ENCODE measurements at places on chromosomes 6 and 20.
A peak's percentile ranks its signal among the peaks of the same experiment; 100 is the strongest.

DNA sequence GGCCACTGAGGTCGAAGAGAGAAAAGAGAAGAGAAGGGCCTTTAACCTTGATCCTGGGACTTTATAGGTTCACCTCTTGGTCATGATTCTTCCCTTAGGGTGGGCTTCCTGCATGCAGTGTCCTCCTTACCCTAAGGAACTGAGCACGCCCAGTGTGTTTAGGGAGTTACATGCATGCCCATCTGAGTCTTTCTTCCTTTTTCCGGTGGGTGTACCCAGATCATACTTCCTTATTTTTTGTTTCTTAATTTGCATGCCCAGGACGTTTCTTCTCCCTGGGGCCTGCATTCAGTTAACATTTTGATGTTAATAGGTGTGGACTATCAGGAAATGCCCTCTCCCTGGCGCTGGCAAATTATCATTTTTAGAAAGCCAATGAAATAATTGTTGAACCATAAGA lies 91.5 kb downstream of the HTR1B start:
- no peak for DNase-seq

- no peak for DNase-seq
Measured at GRCh38 chr6:65135567-65135966, 571.5 kb downstream of the EYS start.

DNA sequence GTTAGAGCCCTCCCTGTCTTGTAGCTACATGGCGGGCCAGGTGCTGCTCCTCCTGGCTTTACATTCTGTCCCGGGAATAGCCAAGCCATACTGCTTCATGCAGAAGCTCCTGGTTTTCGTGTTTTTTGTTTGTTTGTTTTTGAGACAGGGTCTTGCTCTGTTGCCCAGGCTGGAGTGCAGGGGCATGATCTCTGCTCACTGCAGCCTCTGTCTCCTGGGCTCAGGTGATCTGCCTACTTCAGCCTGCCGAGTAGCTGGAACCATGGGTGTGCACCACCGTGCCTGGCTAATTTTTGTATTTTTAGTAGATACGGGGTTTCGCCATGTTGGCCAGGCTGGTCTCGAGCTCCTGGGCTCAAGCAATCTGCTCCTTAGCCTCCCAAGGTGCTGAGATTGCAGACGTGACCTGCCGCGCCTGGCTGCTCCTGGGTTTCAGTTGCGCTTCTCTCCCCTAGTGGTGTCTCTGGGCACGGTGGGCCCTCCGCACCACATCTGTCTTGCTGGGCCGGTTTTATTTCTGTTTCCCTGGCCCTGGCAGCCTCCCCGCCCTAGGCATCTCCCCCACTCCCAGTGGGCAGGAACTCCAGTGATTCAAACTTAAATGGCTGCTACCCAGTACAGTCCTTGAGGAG lies 12.9 kb downstream of the CDYL start:
- peak; percentile 52 for DNase-seq

DNA sequence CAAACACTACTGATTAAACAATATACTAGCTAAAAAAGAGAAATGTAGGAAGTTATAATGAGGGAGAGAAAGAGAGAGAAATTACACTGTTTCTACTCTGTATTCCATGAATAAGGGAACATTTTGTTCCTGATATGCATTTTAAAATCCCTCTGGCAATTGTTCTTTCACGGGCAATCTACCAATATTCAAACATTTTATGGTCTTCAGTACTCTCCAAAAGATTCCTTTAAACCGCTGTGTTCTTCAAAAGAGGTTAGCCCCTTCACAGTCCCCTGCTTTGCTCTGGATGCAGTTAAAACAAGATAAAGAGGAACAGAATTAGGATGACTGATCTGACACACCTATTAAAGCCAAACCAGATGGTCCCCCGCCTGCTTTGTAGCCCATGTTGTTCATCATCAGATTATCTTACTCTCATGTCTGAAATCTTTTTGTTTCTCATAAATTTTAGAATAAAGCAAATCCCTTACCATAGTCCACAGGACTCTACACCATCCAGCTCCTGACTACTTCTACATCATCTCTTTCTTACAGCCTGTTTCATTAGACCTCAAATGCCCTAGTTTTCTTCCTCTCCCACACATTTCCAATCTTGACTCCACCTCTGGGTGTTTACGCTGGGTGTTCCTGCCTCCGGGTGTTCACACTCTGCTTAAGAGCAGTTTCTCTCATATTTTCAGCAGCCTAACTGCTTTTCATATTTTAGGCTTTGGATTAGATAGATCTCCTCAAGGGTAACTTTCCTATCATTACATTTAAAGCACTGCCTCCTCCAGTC lies 399.7 kb downstream of the COL12A1 start:
- no peak for DNase-seq

DNA sequence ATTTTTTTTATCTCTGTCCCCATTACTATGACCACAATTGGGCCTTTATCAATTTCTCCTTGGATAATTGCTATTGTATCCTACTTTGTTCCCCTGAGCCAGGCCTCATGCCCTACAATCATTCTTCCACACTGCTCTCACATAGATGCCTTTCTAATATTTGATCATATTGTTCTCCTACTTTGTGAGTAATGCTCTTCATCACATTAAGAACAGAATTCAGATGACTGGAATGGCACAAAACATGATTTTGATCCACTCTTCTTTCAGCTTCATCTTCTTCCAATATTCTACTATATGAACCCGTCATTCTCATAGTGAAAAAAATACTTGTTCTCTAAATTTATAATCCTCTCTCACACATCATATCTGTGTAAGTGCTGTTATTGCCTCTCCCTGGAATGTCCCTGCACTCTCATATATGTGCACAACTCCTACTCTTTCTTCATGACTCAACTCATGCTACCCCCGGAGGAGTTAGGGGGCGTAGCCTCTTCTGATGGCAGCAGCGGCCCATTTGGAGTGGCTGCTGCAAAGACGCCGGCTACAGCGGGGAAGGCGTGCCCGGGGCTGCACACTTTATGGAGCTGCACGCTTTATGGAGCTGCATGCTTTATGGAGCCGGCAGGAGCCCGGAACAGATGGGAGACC lies 25.3 kb upstream of the HACE1 start:
- peak; percentile 14 for DNase-seq

- no peak for DNase-seq
Measured at GRCh38 chr20:10513931-10514575, 78.9 kb downstream of the SLX4IP start.

DNA sequence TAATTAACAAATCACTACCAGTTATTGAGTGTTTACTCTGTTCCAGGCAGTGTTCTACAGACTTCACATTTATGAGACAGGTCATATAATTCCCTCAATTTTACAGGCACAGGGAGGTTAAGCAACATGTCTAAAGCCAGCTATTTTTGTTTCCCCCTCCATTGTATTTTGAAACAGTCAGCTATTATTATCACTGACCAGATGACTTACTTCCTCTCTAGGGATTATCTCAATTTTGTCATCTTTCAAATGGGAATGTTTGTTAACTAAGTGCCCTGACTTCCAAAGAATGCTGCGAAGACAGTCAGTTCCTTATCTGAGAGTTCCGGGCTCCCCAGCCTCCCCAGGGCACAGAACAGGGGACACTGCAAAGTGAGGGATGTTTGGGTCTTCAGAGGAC lies 5.6 kb upstream of the CNPY3 start:
- no peak for DNase-seq

DNA sequence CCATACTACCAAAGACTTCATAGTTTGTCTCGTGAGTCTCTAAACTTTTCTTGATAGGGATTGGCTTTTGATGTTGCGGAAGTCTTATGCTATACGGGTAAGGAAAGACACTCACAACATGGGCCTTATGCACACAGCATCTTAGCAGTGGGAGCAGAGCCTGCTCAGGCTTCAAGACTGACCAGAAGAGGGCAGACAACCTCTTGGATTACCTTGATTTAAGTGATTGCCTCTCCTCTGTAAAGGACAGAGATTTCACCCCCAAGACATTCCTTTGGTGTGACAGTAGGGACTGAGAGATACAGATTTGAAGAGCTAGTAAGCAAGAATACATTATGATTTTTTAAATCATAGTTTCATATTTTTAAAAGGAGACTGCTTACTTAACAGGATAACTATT lies 71.0 kb upstream of the SAMD3 start:
- DNase-seq: peak; percentile 49

DNA sequence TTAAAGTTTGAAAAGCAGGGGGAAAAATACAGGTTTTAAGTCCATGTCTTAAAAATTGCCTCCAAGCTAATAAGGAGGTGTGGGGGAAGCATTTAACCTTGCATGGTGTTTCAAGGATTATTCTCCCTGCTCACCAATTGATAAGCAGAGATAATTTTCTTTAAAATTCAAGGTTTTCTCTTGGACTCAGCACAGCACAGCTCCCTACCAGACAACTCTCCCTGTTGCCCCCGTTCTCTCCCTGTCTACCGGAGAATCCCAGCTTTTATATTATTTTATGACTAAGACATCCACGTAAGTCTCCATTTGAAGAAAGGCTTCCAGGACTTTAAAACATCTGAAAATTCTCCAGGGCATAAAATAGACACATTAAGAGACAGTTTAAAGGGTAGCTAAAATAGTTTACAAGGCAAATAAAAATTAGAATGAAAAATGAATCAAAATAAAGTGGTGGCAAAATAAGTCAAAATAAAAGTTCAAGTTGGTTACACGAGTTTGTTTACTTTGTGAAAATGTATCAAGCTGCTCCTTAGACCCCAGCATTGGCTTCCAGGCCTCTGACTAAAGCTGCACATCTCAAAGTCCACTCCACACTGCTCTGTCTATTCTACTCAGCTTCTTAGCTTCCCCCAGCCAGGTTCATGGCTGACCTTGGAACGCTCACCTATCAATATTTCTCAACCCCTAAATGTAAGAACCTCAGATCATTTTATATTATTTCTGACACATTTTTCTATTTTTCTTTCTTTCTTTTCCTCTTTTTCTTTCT lies 188.6 kb upstream of the PLCB4 start:
- no peak for DNase-seq

- no peak for DNase-seq
Measured at GRCh38 chr20:51434026-51434425, 108.5 kb downstream of the NFATC2 start.

DNA sequence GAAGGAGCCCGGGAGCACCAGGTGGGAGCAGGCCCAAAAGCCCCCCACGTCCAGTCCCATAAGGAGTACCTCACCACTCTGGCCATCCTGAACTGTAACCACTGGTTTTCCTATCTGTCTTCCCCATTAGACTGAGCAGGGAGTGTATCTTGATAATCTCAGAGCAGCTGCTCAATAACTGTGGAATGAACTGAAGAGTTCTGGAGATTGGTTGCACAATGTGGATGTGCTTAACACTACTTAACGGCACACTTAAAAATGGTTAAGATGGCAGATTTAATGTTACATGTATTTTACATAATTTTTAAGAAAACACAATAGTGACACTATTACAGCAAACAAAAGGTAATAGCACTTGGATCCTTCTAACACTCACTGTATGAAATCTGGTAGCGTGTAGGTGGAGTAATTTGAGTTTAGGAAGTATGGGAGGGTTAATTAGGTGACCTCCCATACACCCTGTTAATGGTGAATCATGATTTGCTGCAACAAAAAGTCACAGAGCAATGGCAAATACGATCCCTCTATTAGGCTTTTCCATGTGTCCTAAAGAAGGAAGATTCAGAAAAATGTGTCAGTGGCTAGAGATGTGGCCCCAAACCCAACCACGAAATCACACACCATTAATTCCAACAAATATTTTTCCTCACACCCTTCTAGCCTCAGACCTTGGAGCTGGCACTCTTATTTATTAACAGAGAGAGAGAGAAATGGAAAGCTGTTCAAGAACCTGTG lies 18.4 kb downstream of the TRAM2 start:
- no peak for DNase-seq

- no peak for DNase-seq
Measured at GRCh38 chr20:17749978-17750721, 50.4 kb downstream of the BANF2 start.

GRCh38 chr6:438634-439170 lies 47.1 kb downstream of the IRF4 start:
- DNase-seq: no peak

DNA sequence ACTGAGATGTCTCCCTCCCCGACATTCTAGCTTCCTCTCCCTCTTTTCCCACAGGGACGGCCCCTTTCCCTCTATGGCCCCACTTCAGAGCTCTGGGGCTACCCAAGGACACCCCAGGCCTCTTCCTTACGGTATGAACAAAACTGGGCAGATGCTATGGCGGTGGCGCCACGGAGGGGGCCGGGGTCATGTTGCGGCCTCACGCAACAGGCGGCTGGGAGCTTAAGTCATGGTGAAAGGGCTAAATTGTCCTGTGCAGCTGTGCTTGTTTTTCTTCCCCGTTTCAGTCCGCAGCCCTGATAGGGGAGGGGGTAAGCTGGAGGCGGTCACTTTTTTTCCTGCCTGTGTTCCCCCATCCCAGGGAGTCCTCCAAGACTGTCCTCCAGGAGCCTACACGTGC lies 17.6 kb upstream of the KIAA1755 start:
- no peak for DNase-seq

- DNase-seq: no peak
Measured at GRCh38 chr20:836190-836589, 2.7 kb downstream of the FAM110A start.

DNA sequence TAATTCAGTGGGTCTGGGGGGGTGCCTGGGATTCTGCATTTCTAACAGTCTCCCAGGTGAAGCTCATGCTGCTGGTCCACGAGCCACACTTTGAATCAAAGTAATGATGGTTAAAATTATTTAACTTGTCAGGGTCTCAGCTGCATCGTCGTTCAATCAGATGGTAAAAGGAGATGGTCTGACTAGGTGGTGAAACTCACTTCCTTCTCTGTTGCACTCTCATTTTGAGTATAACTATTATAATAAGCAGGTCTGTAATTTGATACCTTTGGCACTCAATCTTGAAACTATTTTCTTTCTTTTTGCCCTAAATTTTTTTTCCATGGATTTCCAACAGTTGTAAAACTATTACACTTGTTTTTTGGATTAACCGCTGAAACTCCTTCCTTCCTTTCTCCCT lies 292.5 kb downstream of the FARS2 start:
- no peak for DNase-seq

DNA sequence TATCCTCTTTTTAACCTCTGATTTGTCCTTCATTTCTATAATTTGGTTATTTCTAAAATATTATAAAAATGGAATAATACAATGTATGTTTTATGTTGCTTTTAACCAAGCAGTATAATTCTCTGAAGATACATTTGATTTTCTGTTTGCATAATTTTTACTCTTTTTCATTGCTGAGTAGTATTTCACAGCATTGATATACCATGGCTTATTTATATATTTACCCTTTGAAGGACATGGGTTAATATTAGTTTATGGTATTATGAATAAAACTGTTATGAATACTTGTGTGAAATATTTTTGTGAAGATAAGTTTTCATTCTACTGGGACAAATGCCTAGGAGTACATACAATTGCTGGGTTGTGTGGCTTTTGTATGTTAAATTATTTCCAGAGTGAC lies 748.6 kb downstream of the TENT5A start:
- DNase-seq: no peak

All from WTC11 (cell line).